Endodermal cell (in vitro differentiated cells): ENCODE measurements at places on chromosomes 5 and 9. TPM values are rescaled to one million over a fixed set of nuclear protein-coding genes. Genes with fewer than 3 reads are reported as not detected.

The PTPA gene
- 107 to 134 TPM (median 134 TPM) in 3 replicates for total RNA-seq

The OR1Q1 gene
- not detected in 3 replicates for total RNA-seq

The BRINP1 gene
- 3.3 to 7.4 TPM (median 6.3 TPM) in 3 replicates for total RNA-seq

The C1QTNF2 gene
- total RNA-seq: 0.11 TPM in 1 of 2 replicates, not detected in the other

The DMRT3 gene
- not detected in 3 replicates for total RNA-seq

The CCDC112 gene
- 7.3 to 8.7 TPM (median 7.9 TPM) in 3 replicates for total RNA-seq

The DNAI1 gene
- total RNA-seq: 1.7 and 2.5 TPM in 2 replicates

The EQTN gene
- total RNA-seq: not detected in 2 replicates

The FOXD4L4 gene
- 0.19 to 0.35 TPM (median 0.31 TPM) in 3 replicates for total RNA-seq

The HK3 gene
- total RNA-seq: not detected in 3 replicates
